Fibroblast of pulmonary artery (primary cell): ENCODE measurements at places on chromosomes 2 and 18.

GRCh38 chr2:60324536-60324935 is 228.9 kb downstream of the BCL11A start:
- DNase-seq, result no peak

DNA sequence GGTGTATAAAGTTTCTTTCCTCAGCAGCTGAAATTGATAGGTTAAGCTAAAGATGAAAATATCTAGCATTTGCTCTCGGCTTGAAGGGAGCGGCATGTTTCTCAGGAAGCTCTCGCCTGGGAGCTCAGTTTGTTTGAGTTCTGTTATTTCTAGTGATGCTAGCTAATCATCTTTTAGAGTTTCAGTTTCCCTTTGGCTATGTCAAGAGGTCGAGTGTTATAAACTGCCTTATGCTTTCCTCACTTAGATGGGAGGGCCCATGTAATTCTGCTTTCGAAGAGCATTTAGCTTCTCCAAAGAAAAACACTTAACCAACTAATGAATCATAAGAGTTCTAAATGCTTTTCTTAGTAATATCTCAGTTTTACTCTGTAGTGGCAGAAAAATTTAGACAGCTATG is 33.6 kb downstream of the PLCL1 start:
- DNase-seq, result peak; percentile 37

DNA sequence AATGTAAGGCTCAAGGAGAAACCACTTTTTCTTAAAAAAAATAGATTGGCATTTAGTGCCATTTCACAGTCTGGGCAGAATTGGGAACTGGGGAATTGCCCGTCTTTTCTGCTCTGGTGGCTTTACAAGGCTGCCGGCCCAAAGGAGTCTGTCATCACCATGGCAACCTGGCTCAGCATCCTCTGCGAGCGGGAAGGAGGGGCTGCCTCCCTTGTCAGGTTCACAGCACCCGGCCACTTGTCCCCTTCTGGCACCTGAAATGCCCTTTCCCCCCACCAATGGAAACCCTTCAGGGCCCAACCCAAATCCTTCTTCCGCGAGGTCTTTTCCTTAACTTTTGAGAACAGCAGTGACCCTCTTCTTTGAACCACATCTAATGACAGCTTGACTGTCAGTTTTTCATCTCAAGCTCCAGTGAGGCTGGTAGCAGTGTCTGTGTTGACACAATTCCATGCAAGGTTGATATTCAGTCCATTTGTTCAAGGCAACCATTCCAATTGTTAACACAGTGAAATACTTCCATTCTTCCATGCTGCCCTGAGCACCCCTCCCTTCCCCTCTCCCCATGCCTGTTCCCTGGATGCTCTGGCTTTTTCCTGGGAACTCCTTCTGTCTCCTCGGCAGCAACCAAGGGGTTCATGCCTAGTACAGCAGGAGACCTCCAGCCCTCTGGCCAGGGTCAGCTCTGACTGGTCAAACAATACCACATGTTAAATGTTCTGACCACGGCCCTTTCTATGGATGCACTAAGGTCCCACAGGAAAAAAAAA is 79.6 kb downstream of the DNER start:
- DNase-seq, result no peak

DNA sequence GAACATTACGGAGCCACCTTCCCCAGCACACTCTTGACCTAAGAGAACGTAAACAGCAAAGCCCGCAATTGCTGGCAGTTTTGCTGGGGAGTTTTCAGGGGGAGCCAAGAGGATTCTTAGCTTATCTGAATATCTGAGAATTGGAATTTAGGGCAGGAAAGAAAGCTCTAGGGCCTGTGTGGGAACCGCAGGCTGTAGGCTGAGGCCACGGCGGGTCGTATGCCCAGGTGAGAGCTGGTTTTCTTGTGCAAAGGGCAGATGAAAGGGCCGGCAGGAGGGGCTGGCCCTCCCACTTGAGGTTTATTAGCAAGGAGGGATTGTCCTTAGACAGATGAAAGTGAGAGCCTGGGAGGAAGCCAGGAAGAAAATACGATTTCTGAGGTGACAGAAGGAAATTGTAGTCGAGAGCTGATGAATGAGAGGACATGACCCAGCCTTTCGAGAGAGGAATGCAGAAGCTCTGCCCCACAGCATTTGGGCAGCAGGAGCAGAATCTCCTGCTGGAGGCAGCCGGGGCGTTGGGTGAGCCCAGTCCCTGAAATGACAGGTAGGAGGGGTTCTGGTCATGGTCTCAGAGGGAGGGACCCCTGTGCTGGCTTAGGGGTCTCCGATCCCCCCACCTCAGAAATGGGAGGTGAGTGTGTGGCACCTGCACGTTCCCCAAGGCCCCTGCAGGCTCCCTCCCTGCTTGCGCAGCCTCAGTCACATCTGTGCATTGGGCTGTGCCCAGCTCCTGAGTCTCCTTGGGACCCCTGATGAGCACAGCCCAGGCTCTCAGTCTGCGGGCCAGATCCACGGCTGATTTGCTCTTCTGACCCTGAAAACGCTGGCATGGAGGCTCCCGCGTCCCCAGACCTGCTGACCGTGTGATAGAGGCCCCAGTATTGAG is 61.1 kb downstream of the CABLES1 start:
- no peak for DNase-seq

DNA sequence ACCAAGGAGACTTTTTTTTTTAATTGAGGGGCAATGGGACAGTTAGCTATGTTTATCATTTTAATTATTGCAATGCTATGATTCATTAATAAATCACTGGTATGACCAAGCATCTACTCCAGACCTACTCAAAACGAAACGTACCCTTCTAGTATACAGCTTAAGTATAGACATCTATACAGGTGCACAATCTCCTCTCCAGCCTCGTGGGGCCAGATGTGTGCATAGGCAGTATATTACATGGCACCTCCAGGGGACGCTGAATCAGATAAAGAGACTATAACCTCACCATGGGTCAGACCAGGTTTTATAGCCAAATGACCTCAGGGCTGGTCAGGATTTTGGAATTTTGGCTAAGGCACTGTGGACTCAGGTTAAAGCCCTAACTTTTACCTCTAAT is 86.6 kb downstream of the SS18 start:
- no peak for DNase-seq

GRCh38 chr2:174787487-174788205 is 23.4 kb upstream of the CHRNA1 start:
- DNase-seq, result peak; percentile 86

DNA sequence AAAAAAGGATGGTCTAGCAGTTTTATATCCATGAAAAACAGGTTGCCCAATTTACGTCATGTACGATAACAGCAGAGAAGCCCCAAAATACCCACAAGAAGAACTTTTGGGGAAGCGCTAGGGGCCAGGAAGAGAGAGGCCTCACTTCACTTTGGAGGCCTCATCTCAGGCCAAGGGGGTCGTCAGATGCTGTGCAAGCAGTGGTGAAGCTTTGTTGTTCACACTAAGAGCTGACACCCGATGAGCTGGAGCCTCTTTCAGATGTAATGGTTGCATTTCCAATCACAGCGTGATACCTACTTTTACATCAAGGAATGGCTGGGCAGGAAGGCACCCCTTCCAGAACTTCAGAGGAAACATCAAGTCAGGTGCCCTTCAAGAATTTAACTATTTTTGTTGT is 242.3 kb upstream of the PXDN start:
- no peak for DNase-seq

DNA sequence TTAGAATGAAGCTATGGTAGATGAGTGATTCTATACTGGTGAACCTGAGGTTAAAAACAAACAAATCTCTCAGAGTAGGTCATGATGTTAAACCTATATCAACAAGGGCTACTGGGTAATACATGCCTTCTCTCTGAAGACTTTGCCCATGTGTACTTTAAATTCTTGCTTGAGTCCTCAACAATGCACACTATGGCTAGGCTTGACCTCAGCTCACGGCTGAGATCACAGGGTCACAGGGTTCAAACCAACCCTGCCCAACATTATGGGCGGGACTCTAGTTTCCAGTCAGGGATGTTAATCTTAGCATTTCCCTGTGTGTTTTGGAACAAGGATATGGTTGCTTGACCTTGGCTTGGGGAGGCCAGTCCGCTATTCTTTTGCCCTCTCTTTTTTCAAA is 7.7 kb downstream of the CD28 start:
- DNase-seq, result no peak

GRCh38 chr2:214542295-214542694 is 131.4 kb downstream of the VWC2L start:
- no peak for DNase-seq

GRCh38 chr2:189629531-189630453 is 31.5 kb upstream of the ASNSD1 start:
- peak; percentile 81 for DNase-seq

DNA sequence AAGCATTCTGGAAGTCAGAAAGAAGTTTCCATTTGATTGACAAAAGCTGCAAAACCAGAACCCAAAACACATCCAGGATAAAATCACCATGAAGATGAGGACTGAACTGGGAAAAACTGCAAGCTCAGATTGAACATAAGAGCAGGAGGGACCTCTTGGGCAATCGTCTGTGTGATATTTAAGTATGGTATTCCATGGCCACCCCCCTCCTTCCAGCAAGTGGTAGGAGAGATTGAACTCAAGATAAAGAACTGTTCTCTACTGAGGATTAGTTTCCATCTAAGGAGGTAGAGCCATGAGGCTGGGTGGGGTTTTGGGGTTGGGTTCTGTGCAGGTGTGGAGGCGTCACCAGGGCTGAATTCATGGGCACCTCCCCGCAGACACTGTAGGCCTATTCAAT is 251.1 kb downstream of the NCKAP5 start:
- no peak for DNase-seq

DNA sequence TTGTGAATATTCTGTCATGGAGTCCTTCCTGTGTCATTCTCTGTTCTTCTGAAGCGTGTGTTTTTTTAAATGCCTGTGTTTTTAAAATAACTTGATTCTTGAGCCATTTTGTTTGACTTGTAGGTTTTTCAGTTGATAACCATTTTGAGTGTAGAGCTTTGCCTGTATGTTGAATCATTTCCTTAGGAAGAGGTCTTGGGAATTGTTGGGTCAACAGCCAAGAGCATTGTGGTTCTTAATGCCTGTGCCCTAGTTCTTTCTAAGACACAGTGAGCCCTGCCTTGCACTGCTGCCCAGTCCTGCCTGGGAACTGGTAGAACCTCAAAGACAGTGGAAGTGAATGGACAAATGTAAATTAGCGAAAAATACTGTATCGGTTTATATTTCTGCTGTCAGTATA is 25.9 kb downstream of the RAB12 start:
- peak; percentile 77 for DNase-seq

DNA sequence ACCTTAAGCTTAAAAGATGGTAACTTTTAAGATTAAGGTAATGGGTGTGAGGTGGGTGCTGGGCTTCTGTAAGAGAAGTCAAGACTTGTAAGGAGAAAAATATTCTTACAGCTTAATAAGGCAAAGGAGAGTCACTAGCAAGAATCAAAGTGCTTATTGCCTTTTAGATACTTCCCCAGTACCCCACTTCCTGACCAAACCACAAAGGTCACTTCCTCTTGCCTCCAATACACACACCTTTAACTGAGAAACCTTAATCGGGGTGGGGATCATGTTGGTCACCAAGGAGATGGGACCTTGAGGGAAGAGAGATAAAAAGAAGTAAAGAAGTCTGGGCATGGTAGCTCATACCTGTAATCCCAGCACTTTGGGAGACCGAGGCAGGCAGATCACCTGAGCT is 10.6 kb upstream of the ATG16L1 start:
- no peak for DNase-seq

DNA sequence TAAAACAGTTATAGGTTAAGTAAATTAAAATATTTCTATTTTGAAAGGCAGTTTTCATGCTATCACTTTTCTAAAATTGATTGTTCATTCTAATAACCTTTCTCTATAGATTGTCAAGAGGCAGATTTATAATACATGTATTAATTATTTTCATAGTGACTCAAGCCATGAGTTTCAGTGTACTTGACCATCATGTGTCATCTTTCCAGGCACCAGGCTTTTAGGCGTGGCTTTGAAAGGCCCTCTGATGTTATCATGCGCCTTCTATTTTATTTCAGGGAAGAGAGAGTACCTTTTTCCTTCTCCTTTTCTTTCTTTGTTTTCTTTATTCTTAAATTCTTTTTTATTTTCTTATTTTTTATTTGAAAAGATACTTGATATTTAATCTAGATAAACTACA is 128.3 kb upstream of the ETAA1 start:
- no peak for DNase-seq

- DNase-seq, result no peak
Observed at GRCh38 chr18:27731211-27731610, 445.7 kb downstream of the CDH2 start.

GRCh38 chr2:130972410-130972809 is 120.8 kb downstream of the FAM168B start:
- no peak for DNase-seq
